ENCODE measurements at places on chromosomes 3 and 15. TPM values are rescaled to one million over a fixed set of nuclear protein-coding genes. Genes with fewer than 3 reads are reported as not detected.

GLDN gene
- 4.0 TPM for total RNA-seq

CADM2 gene
- 0.25 TPM for total RNA-seq

ITPKA gene
- 0.66 TPM for total RNA-seq

STRIT1 gene
- total RNA-seq, result not detected

TAGLN3 gene
- 0.79 TPM for total RNA-seq

CCR1 gene
- 13.8 TPM for total RNA-seq
